ENCODE measurements at places on chromosomes 7 and 10.

DNA sequence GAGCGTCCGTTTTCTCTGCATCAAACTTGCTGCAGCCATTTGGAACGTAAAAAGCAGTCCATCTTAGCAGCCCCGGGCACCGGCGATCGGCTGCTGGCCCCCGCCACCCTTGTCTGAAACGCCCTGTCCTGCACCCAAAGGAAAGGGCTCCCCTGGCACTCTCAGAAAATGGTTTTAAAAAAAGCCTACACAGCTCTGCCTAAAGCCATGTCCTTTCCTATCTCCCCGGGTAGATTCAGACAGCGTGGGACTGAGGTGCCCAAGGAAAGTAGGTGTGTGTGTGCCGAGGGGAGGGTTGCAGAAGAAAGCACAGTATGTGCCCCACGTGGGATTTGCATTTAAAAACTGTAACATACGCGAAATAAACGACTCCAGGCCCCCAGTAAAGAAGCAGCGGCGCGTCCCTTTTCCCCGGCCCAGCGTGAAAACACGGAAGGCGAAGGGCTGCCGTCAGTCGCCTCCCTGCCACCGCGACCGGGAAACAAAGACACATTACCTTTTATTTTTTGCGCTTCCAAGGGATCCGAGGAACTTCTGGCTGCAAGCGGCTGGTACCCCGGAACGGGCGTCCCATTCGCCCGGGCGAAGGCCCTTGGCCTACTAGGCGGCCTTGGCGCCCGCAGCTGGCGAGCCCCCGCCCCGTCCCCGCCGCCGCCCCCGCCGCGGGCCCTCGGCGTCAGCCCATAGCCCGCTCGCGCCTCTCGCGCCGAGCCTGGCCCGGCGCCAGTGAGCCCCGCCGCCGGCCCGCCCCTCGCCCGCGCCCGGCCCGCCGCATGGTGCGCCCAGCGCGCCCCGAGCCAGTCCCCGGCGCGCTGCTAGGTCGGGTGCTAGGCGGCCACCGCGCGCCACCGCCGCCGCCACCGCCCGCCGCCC, 304.6 kb downstream of the PRPF18 start:
- DNase-seq, result no peak

GRCh38 chr10:110498087-110498981, 627 bp downstream of the DUSP5 start:
- DNase-seq, result peak; percentile 33

- DNase-seq, result no peak
Observed at GRCh38 chr7:7157177-7157886, 25.0 kb upstream of the C1GALT1 start.

DNA sequence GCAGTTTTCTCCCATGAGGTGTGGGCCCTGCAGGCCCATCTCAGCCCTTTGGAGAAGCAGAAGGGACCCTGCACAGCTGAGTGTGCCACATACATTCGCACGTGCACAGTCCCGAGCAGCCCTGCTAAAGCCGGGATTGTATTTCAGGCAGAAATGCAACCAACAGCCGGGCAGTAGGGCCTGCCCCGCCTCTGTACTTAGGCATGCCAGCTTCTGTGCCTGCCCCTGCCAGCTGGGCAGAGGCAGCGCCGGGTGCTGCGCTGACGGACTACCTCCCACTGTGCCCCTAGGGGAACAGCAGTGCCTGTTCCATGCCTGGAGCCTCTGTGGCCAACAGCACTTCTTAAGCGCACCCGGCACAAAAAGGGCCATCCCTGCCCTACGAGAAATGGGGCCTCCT, 170.3 kb downstream of the NEURL1 start:
- DNase-seq, result no peak

DNA sequence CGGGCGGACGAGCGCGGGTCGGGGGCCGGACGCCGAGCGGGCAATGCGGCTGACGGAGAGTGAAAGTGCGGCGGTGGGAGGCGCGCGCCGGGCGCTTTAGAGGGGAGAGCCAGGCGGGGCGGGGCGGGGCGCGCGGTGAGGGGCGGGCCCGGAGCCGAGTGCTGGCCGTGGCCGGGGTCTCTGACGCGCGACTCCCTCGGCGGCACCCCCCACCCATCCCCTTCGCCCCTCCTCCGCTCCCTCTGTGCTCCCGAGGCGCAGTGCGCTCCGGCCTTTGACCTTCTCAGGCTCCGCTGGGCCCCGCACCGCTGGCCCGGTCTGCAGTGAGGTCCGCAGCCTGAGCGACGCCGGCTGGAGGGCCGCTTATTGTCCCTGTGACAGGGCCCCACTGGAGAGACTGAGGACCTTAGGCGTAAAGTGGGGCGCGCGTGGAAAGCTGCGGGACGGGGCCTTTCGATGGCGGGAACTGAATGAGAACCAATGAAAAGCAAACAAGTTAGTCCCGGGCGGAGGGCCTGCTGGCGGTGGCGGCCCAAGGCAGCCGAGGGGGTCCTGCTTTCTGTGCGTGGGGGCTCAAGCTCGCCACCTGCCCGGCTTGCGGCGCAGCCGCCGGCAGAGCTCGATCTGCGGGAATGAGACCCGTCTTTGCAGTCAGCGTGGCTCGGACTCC, at the start of gene CXCL12:
TSS of gene CXCL12 (minus strand) at position 72 of the 670 bp plus-strand sequence. CDS start 92 bp downstream, outside the sequence.
- DNase-seq, result no peak

DNA sequence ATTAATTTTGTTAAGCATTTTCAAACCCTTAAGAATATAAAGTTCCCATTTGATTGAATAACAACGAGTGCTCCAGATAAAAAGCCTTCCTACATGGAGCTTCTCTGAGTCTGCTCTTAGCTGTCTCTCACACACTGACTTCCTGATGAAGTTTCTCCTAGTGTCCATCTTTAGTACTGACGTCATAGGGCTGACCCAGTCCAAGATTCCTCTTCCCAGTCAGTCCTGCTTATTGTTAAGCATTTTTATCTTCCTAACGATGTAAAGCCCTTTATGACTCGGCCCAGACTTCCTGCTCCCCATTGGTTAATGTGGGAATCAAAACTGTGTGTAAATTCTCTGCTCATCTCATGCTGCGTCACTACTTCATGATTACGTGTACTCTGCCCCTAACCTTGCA, 398.8 kb downstream of the TFEC start:
- DNase-seq, result no peak

GRCh38 chr7:30907527-30908267, 4.0 kb upstream of the AQP1 start:
- DNase-seq, result no peak

GRCh38 chr7:69738396-69738951, 140.2 kb downstream of the AUTS2 start:
- no peak for DNase-seq
